CD4-positive, alpha-beta T cell treated with Interleukin-15 for 4 hours (primary cell): ENCODE measurements at places on chromosomes 6 and 20.

- no peak for DNase-seq
Measured at GRCh38 chr6:104473021-104473429, 386.7 kb downstream of the HACE1 start.

GRCh38 chr20:10453241-10453640 lies 18.1 kb downstream of the SLX4IP start:
- peak; percentile 23 for DNase-seq

- DNase-seq = no peak
Measured at GRCh38 chr6:96888745-96889144, 8.9 kb downstream of the NDUFAF4 start.

- DNase-seq = peak; percentile 60
Measured at GRCh38 chr6:106556368-106556960, 72.8 kb downstream of the RTN4IP1 start.
